ENCODE measurements at places on chromosomes 4 and X. TPM values are rescaled to one million over a fixed set of nuclear protein-coding genes. Genes with fewer than 3 reads are reported as not detected.

DNA sequence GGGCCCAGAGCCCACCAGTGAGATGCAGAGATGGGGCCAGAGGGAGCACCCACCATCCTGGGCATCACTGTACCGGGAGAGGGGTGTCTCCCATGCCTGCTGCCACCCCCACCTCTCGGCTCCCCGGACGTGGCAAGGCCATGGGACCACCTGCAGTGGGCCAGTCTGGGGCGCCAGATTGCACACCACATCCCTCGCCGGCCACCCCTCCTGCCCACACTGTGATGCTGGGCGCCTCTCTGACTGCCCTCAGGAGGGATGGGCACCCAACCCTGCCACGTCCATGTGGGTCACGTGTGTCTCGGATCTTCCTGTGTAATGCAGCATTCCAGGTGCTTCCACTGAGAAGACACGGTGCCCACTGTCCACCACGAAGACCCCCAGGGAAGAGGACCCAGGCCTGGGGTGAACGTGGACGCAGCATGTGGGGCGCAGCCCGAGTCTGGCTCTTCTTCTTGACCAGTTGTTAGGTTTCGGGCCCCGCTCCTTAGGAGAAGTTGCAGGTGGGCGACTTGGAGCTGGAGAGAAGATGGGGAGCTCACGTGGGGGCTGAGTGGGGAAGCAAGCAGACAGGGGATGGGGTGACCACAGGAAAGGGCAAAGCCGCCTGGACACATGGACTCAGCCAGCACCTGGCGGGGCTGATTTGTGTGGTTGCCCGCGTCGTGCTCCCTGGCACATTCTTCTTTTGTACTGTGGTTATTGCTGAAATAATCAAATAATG is 47.7 kb downstream of the ZFYVE28 start:
- H3K36me3 ChIP-seq = no peaks in the 10 kb centered on the region
- H3K4me3 ChIP-seq = no peak overlapping the region
- no peak overlapping the region for H3K27ac ChIP-seq
- H3K4me1 ChIP-seq = no peaks in the 10 kb centered on the region
- H3K27me3 ChIP-seq = peaks cover 5% of the 10 kb centered on the region

GRCh38 chrX:131302701-131303100 is 13.6 kb upstream of the IGSF1 start:
- H3K4me1 ChIP-seq = no peaks in the 10 kb centered on the region
- H3K36me3 ChIP-seq = no peaks in the 10 kb centered on the region
- no peak for DNase-seq
- H3K27ac ChIP-seq = no peak overlapping the region
- no peak overlapping the region for H3K4me3 ChIP-seq

- no peaks in the 10 kb centered on the region for H3K27me3 ChIP-seq
- H3K36me3 ChIP-seq = no peaks in the 10 kb centered on the region
- H3K4me3 ChIP-seq = no peak overlapping the region
- H3K4me1 ChIP-seq = no peaks in the 10 kb centered on the region
- H3K27ac ChIP-seq = no peak overlapping the region
- no peak for DNase-seq
These were observed 31.3 kb upstream of the GBA3 start for GRCh38 chr4:22661443-22661842.

DNA sequence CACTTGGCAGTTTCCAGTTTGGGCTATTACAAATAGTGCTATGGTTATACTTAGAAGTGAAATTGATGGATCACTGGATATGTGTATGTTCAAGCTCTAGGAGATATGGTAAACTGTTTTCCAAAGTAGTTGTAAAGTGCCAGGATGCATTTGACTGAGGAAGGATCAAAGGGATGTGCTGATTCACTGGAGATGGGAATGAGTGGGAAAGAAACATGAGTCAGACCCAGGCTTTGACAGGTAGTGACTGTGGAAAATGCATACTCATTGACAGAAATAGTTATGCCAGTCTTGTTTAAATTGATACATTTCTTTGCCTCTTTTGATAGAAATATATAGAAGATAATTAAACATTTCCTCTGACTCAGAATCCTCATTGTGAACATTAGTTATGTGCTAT is 77.9 kb downstream of the CEP135 start:
- H3K27ac ChIP-seq = no peak overlapping the region
- DNase-seq = no peak
- H3K4me1 ChIP-seq = no peaks in the 10 kb centered on the region
- peaks cover 18% of the 10 kb centered on the region for H3K36me3 ChIP-seq
- no peak overlapping the region for H3K4me3 ChIP-seq

GRCh38 chr4:24765376-24765988 is 29.9 kb upstream of the SOD3 start:
- no peak overlapping the region for H3K27ac ChIP-seq
- H3K4me3 ChIP-seq = no peak overlapping the region
- no peaks in the 10 kb centered on the region for H3K36me3 ChIP-seq
- DNase-seq = no peak

GRCh38 chr4:76680952-76681351 is 217.0 kb downstream of the SOWAHB start:
- no peaks in the 10 kb centered on the region for H3K36me3 ChIP-seq
- H3K27me3 ChIP-seq = no peaks in the 10 kb centered on the region
- no peak overlapping the region for H3K4me3 ChIP-seq
- H3K27ac ChIP-seq = no peak overlapping the region

GRCh38 chr4:2350982-2351381 is 67.5 kb downstream of the ZFYVE28 start:
- peaks cover 1% of the 10 kb centered on the region for H3K4me1 ChIP-seq
- no peaks in the 10 kb centered on the region for H3K36me3 ChIP-seq
- H3K4me3 ChIP-seq = no peak overlapping the region
- H3K27ac ChIP-seq = no peak overlapping the region
- DNase-seq = no peak

DNA sequence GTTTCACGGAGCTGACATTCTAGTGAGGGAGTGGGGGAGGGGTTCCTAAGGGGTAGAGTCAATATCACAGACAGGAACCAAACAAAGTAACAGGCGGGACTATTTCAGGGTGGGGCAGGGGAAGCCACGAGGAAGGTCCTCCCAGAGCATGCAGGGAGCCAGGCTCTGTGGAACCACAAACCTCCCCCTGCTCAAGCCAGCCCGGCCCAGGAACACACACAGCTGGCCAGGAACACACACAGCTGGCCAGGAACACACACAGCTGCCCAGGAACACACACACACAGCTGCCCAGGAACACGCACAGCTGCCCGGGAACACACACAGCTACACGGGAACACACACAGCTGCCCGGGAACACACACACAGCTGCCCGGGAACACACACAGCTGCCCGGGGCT is 24.8 kb downstream of the EVC2 start:
- no peak overlapping the region for H3K4me3 ChIP-seq
- no peak for DNase-seq
- no peaks in the 10 kb centered on the region for H3K36me3 ChIP-seq
- no peaks in the 10 kb centered on the region for H3K27me3 ChIP-seq
- H3K27ac ChIP-seq = no peak overlapping the region

The TEX13A gene
- total RNA-seq = not detected

The IGSF1 gene
- 58.7 TPM for total RNA-seq

The LRIT3 gene
- not detected for total RNA-seq
